Mucosa of descending colon (tissue), 3 donors: ENCODE measurements at places on chromosomes 16 and 17. TPM values are rescaled to one million over a fixed set of nuclear protein-coding genes. Genes with fewer than 3 reads are reported as not detected.

DNA sequence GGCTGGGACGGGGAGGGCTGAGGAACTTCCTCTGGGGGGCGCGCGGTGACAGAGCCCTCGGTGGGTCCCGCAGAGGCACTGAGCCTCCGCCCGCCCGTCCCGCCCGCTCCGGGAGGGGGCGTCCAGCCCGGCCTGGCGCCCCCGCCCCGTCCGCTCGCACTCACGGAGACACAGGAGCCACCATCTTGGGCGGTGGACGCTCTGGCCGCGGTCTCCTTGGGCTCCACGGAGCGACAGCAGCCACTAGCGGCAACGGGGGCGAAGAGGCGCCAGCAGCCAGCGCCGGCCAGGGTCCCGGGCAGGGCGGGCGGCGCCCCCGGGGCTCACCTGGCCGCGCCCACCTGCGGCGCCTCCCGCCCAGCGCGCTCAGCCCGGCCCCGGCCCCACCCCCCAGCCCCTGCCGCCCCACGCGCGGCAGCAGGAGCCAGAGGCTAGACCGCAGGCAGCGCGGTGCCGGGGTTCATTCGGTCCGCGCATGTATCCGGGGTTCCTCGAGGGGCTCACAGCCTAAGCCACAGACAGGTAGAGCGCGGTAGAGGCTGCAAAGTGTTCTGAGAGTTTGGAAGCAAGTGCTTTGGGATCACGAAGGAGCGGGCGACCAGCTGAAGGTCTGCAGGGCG, at the start of gene C17orf113:
TSS of gene C17orf113 (minus strand) at position 209 of the 620 bp plus-strand sequence. CDS start 7,225 bp downstream, outside the sequence.
- DNase-seq: peak; percentile 71

DNA sequence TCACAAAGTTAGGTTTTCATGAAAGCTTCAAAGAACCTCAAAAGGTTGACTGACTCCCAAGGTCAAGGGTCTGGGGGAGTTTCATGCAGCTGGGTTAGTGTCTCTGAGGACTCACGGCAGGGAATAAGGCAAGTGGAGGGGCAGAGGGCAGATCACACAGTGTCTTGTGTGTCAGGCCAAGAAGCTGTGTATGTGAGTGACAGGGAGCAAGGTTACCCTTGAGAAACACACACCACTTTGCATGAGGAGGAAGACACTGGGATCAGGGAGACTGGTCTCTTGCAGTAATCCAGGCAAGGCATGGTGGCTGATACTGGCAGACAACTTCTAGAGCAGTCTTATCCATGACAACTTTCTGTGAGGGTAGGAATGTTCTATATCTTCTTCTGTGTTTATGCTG, 6.3 kb downstream of the FLOT2 start:
- DNase-seq: no peak

DNA sequence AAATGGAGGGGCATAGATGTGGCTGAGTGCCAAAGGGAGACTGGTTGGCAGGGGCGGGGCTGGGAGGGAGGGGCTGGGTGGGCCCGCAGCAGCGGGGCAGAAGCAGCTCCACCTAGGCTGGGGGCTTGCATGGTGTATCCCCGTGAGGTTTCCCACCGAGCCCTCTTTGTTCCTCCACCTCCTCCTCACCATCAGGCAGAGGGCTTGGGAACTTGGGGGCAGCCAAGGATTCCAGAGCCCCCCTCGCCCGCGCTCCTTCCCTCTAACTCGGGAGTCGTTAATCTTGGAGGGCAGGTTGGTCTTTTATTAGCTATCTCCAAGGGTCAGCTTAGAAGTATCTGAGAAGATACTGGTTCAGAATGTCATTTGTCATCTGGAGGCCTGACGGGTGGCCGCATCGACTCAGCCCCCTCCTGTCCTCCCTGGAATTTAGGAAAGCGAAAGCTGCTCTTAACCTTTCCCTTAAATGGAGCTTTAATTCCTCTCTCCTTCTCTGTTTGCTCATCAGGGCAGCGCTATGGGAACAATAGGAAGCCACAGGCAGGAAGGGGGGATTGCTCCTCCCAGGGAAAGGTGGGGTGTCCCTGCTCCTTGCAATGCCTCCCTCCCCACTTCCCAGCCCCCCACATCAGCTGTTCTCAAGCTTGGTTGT, 274.3 kb upstream of the XYLT1 start:
- no peak for DNase-seq

- no peak for DNase-seq
Observed at GRCh38 chr16:73304008-73304774, 256.3 kb upstream of the ZFHX3 start.

- no peak for DNase-seq
Observed at GRCh38 chr16:71172481-71173207, 57.9 kb downstream of the HYDIN start.

DNA sequence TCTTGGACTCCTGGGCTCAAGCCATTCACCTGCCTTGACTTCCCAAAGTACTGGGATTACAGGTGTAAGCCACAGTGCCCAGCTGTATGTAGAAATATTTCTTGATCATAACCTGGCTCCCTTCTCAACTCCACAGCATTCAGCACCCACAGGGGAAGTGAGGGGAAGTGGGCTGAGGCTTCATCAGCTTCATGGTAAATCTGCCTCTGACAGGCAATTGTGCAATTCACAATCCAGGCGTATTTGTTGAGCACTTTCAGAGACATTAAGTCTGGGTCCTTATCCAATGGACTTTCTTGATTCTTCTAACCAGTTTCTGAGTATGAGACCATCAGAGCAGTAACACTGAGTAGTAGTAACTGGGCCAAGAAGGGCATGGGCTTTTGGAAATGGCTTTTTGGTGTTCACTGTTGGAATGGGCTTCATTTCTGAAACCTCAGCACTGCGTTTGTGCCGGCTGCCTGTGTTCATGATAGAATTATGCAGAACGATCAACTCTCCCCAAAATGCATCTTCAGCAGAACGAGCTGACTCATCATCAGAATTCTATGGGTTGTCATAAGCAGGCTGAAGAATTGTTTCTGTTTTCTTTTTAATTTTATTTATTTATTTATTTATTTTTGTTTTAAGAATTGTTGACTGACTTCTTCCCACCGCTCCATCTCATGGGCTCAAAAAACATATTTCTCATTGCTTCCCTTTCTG, 28.9 kb downstream of the FAM20A start:
- no peak for DNase-seq

DNA sequence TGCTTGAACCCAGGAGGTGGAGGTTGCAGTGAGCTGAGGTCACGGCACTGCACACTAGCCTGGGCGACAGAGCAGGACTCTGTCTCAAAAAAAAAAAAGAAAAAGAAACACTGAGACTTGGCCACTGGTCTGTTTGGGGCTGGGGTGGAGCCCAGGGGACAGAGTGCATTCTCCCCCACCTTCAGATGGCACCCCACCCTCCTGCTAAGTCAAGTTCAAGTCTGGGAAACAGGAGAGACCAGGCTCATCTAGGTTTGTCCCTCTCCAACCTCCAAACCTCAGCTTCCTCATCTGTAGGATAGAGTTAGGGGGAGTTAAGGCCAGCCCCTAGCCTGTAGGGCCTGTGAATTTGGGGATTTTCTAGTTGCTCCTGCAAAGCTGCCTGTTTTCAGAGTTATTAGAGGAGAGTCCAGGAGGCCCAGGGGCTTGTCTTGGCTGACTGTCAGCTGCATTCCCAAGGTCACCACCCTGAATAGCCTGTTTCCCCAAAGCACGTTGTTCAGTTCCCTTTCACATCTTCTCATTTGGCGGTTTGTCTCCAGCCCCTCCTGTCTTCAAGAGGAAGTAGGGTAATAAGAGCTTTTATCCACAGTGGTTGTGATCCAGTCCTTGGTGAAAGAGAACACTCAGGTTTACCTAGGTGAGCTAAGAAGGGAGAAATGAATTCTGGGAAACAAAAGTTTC, 2.2 kb downstream of the MT3 start:
- DNase-seq: no peak

DNA sequence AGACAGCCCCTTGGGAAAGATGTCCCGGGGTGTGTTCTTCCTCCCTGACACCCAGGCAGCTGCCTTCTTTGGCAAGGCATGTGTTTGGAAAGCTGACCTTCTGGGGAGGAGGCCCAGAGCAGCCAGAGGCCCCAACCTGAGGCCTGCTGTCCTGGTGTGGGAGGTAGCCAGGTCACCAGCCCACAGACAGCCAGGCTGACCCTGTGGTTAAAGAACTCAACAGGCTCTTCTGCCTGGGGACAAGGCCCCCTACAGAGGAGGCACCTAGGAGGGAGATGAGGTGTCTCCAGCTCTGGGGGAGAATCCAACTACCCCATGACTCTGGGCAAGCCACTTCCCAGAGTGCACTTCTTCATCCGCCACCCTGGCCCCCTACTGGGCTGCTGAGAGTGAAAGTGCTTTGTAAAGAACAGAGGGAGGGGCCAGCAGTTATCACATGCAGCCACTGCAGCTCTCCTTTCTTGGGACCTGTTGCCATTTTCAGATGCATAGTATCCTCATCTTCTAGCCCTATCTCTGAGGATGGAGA, 13.1 kb upstream of the SREBF1 start:
- peak; percentile 56 for DNase-seq

GRCh38 chr16:69039333-69039941, 66.0 kb upstream of the HAS3 start:
- DNase-seq: no peak

The TMEM238L gene
- total RNA-seq: 76.5 TPM

DNA sequence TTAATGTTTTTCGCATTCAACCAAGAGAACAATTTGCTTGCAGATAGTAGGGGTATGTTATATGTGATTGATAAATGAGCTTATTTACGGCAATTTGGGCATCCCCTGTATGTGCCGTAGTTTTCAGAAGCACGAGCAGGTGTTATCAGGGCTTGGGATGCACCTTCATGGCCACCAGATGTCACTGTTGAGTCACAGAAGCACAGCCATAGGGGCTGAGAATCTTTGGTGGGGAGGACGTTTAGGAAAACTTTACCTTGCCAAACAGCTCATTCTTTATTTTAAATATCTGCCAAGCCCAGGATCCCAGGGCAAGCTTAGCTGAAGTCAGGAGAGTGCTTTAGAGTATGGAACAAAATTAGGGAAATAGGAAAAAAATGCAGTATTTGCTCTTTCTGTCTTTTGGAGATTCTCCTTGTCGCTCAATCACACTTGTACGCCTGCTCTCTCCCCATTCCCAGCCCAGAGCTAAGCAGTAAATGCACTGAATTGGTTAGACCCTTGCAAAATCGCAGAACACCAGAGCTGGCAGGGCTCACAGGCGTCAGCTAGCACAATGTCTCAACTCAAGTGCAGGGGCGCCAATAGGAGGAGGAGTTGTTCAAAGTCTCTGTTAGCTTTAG, 93.6 kb upstream of the MPHOSPH6 start:
- peak; percentile 76 for DNase-seq

The CD300LB gene
- 0.28 TPM for total RNA-seq

DNA sequence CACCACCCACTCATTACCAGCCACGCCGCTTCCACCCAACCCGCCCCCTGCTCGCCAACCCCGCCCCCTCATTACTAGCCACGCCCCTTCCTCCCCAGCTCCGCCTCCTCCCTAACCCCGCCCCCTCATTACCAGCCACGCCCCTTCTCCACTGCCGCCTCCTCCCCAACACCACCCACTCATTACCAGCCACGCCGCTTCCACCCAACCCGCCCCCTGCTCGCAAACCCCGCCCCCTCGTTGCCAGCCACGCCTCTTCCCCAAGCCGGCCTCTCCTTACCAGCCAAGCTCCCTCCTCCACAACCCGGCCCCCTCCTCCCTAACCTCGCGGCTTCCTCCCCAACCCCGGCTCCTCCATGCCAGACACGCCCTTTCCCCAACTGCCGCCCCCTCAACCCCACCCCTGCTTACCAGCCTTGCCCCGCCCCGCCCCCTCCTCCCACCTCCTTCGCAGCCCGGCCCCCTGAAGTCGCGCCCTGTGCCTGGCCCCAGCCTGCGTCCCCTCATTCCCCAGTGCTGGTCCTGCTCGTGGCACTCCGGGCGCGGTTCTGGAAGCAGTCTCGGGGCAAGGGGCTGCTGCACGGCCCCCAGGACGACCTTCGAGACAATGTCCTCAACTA, 7.3 kb downstream of the SLC22A31 start:
- peak; percentile 65 for DNase-seq

The PLLP gene
- total RNA-seq: 8.6 TPM

GRCh38 chr16:17302214-17302613, 168.5 kb downstream of the XYLT1 start:
- DNase-seq: no peak

DNA sequence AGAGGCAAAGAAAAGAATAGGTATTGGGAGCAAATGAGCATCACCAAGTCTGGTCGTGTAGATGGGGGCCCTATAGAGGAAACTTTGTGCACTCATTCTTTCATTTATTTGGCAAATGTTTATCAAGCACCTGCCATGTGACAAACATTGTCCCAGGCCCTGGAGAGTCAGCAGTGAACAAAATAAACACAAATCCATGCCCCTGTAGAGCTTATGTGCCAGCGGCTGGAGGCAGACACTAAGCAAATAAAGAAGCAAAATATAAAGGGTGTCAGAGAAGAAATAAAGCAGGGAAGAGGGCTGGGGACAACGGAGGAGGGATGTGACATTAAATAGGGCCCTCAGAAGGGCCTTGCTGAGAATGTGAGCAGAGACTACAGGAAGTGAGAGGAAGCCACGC, 45.5 kb downstream of the KATNIP start:
- DNase-seq: no peak

The HOXB4 gene
- 5.3 TPM for total RNA-seq

DNA sequence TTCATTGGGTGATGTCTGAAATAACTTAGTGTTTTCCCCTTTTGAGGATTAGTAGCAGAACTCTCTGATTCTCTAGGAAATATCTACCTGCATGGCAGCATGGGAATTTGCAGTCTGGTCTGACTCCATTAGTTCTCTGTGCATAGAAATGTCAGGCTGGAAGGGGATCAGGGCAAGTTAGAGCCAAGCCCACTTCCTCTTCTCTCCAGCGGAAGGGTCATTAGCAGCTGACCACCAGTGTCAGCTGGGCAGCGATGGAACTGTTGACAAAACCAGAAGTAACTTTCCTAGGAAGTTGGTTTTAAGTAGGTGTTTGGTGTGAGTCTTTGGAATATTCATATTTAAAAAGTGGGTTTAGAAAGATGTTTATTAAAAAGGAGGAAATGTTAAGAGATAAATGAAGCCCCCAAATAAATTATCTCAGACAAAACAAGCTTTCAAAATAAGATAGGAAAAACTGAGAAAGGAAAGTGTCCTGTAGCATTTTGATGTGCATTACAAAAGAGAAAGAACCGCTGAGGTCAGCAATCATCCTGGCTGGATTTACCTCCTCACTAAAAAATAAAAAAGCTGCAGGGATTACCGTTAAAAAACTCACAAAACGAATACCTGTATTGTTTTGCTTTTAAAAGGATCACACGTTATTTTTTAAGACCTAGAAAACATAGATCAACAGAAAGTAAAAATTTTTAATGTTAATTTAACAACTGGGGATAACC, 32.4 kb upstream of the MMD start:
- DNase-seq: peak; percentile 17

- DNase-seq: no peak
Observed at GRCh38 chr16:65510850-65511249, 389.0 kb upstream of the CDH11 start.

The EFNB3 gene
- total RNA-seq: 0.35 TPM
